Stimulated activated naive B cell treated with anti-CD40 and anti-IgM and Interleukin-4, amounts not matched to agents 10 μg/mL and 1 μg/mL and 100 μg/mL, for 72 hours (primary cell): ENCODE measurements at places on chromosomes 5 and 9.

GRCh38 chr5:111755942-111756381, 1.0 kb downstream of the NREP start:
- DNase-seq = no peak
- H3K27ac ChIP-seq = no peak overlapping the region

GRCh38 chr5:96942911-96943310, 7.0 kb downstream of the LNPEP start:
- H3K4me1 ChIP-seq = peaks cover 30% of the 10 kb centered on the region
- no peak for DNase-seq
- peaks cover 20% of the 10 kb centered on the region for H3K36me3 ChIP-seq
- no peak overlapping the region for H3K4me3 ChIP-seq
- H3K27me3 ChIP-seq = no peaks in the 10 kb centered on the region
- no peak overlapping the region for H3K27ac ChIP-seq

GRCh38 chr5:116382874-116383266, 191.8 kb downstream of the SEMA6A start:
- H3K27me3 ChIP-seq = no peaks in the 10 kb centered on the region
- H3K27ac ChIP-seq = no peak overlapping the region
- peaks cover 25% of the 10 kb centered on the region for H3K36me3 ChIP-seq
- H3K4me3 ChIP-seq = no peak overlapping the region
- H3K4me1 ChIP-seq = no peaks in the 10 kb centered on the region

- no peak overlapping the region for H3K4me3 ChIP-seq
- H3K4me1 ChIP-seq = peaks cover 19% of the 10 kb centered on the region
- no peaks in the 10 kb centered on the region for H3K36me3 ChIP-seq
- no peak for DNase-seq
- H3K27me3 ChIP-seq = peaks cover 5% of the 10 kb centered on the region
Measured at GRCh38 chr5:56071470-56071869, 76.7 kb upstream of the IL6ST start.

DNA sequence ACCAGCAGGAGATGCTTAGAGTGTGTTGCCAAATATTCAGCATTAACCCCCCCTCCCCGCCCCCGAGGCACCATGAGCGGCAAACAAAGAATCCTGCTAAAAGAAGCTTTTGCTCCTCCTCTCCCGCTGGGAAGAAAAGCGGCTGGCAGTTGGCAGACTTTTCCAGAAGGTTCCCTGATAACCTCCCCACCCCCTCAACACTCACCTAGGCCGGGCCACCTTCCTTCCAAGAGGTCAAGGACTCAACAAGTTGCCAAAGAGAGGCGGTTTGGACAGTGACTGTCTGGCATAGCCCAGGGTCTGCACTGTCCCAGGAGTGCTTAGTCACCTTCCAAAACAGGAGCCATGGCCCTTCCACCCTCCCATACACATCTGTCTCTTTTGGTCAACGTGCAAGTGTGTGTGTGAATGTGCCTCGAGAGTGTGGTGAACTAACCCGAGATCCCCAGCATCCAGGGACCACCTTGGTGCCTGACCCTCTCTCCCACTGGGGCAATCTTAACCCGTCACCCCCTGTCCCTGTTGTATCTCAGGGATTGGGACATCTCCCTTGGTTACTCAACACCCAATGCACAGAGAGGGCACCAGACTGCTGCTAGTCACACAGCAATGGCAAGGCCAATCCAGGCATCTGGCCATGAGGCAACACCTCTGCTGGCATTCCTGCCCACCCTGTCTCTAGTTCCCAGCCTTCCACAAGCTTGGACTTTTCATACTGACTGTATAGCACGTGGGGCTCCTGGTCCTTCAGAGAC, 18.9 kb downstream of the CAMK2A start:
- no peaks in the 10 kb centered on the region for H3K4me1 ChIP-seq
- H3K4me3 ChIP-seq = no peak overlapping the region
- no peak overlapping the region for H3K27ac ChIP-seq
- no peak for DNase-seq
